ENCODE measurements at places on chromosomes 2 and 18. TPM values are rescaled to one million over a fixed set of nuclear protein-coding genes. Genes with fewer than 3 reads are reported as not detected.

- no peak for DNase-seq
Measured at GRCh38 chr2:239156516-239157265, 244.1 kb downstream of the HDAC4 start.

Gene SNTG2
- not detected for total RNA-seq

DNA sequence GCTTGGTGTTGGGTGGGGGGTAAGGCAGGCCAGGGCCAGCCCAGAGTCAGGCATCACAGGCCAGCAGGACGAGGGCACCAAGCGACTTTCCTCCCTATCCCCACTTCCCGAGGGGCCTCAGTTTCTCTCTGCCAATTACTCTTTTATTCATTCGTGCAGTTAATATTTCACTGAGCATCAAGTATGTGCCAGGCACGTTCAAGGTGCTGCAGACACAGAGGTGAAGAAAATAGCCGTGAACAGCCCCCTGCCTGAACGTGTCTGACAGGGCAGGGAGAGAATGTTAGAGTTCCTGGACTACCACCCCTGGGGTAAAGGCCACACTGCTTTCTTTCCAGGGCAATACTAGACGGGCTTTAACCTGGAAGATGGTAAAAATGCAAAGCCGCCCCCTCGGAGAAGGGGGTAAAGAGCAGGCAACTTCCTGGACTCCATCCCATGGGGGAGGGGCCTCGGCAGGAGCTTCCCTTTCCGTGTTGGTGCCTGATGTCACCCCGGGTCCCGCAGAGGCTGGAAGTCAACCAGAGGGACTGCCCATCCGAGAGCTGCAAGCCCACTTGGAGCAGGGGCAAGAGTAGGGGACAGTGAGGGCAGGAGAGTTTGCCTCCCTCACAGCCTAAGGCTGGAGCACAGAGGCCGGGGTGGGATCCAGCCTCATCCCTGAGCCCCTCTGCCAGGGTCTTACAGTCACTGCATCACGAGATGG lies 47.1 kb downstream of the CENPO start:
- no peak for DNase-seq

Gene ITGB6
- 1.3 TPM for total RNA-seq

GRCh38 chr2:64785245-64785644 lies 131.5 kb upstream of the SERTAD2 start:
- DNase-seq = no peak

Gene RGPD4
- 0.09 TPM for total RNA-seq

- no peak for DNase-seq
Measured at GRCh38 chr2:96884299-96885094, 14.6 kb upstream of the SEMA4C start.

DNA sequence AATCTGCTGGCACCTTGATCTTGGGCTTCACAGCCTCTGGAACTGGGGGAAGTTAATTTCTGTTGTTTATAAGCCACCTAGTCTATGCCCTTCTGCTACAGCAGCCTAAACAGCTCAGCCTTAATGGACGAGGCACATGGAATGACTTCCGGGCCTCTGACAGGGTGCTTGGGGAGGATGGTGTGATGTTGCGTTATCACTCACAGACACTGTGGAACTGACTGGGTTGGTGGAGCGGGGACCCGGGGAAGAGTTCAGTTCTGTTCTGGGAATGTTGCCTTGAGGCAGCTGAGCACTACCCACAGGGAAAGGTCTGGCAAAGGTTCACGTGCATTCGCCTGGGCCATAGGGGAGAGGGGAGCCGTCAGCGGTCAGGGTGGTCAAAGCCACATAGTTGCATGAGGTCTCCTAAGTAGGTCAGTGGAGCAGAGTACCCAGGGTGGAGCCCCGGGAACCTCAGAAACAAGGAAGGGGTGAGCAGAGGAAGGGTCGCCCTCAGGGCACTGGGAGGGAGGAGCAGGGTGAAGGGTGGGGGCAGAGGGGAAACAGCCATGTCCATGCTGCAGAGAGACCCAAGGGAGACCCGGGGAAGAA lies 36.2 kb downstream of the LRRFIP1 start:
- no peak for DNase-seq

GRCh38 chr2:953975-954686 lies 3.5 kb downstream of the SNTG2 start:
- no peak for DNase-seq

Gene RAB17
- 1.7 TPM for total RNA-seq

DNA sequence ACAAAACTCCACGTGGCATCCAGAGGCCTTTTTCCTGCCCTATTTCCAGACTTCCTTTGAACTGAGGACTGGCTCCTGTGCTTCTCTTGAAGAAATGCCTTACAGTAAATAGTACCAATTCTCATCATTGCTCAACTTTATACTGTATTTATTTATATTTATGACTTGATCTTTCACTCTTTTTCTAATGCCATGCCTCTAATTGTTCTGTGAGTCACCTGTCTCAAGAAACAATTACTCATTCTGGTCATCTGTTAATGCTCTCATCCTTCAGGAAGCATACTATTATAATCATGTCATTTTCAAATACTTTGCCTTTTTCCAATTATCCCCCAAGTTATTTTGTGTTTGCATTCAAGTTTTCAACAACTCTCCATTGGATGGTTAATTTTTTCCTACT lies 85.9 kb downstream of the DCDC2C start:
- DNase-seq = no peak

Gene RBKS
- 2.5 TPM for total RNA-seq

GRCh38 chr2:181725476-181725875 lies 45.2 kb upstream of the NEUROD1 start:
- DNase-seq = no peak

GRCh38 chr18:3281456-3282400 lies 19.8 kb downstream of the MYL12B start:
- no peak for DNase-seq

Gene FSHR
- total RNA-seq = 0.14 TPM

- DNase-seq = no peak
Measured at GRCh38 chr2:24785671-24786321, 7.4 kb downstream of the PTRHD1 start.

GRCh38 chr2:149143734-149144133 lies 105.2 kb downstream of the LYPD6B start:
- DNase-seq = no peak

- DNase-seq = no peak
Measured at GRCh38 chr2:33115728-33116127, 169.0 kb downstream of the LTBP1 start.
